ENCODE measurements at places on chromosomes 5 and 9.

DNA sequence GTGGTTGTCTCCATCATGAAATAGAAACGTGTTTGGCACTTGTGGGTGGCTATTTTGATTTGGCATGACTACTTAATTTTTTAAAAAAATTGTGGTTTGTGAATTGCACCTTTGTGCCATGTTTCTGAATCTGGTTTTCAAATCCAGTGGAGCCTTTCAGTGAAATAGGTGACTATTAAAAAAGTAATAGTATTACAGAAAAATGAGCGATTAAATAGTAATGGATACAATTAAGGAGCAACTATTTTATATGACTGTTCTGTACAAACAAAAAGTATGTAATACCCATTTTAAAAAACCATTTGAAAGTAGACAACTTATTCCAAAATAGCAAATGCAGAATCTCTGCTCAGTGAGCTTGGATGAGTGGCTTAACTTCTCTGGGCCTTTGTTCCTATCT lies 3.0 kb downstream of the SOWAHA start:
- DNase-seq = no peak

- DNase-seq = no peak
Observed at GRCh38 chr5:138351056-138351455, 1.4 kb upstream of the KDM3B start.

- no peak for DNase-seq
Observed at GRCh38 chr9:36136894-36137391, 410 bp downstream of the GLIPR2 start.

DNA sequence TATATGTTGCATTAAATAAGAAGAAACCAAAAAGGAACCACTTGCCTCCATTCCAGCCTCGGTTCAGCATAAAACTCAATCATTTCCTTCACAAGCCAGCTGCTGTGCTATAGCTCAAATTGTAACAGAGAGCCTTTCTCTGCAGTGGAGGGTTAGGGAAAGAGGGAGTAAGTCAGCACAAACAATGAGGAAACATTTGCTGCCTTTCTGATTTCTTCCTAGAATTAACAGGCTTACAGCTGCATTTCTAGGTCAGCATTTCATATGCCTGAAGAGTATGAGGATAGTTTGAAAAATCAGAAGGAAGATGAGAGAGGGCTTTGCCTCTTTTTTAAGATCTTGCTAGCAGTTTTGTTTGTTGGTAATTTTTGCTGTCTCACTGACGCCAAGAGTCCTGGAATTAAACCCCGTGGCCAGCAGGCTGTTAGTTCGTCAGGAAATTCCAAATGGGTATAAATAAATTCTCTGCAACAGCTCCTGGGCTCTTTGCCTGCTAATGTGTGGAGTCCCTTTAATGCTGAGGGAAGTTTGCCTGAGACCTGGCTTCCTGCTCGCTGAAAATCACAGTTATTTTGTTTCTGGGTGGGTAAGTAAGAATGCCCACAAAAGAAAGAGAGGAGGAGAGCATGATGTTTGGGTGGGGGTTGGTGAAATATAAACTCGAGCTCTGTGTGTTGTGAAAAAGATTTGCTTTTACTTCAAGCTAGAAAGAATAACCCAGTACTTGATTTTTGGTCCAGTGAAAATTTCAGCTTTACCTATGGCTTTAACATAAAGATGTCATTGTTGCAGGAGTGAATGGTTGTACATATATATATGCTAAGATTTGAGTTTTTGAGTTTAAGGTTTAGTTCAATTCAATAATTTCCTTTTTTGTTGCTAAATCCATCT lies 148.1 kb upstream of the DMRT1 start:
- no peak for DNase-seq
